ENCODE measurements at places on chromosomes 2 and 18. TPM values are rescaled to one million over a fixed set of nuclear protein-coding genes. Genes with fewer than 3 reads are reported as not detected.

DNA sequence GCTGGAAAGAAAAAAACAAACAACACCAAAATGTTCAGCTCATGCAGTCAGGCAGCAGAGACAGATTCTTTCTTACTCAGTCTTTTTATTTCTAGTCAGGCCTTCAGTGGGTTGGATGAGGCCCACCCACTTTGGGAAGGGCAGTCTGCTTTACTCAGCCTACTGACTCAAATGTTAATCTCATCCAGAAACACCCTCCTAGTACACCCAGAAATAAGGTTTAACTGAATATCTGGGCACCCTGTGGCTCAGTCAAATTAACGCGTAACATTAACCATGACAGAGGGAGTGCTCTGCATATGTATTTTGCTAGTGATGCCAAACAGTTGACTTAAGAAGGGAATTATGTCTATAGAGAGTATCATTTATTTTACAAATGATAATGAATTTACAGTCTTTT lies 401.6 kb downstream of the PARD3B start:
- DNase-seq = no peak
- no peak overlapping the region for H3K4me3 ChIP-seq
- no peak overlapping the region for H3K27ac ChIP-seq
- no peaks in the 10 kb centered on the region for H3K27me3 ChIP-seq

Gene CLEC4F
- 0.12 TPM for total RNA-seq

DNA sequence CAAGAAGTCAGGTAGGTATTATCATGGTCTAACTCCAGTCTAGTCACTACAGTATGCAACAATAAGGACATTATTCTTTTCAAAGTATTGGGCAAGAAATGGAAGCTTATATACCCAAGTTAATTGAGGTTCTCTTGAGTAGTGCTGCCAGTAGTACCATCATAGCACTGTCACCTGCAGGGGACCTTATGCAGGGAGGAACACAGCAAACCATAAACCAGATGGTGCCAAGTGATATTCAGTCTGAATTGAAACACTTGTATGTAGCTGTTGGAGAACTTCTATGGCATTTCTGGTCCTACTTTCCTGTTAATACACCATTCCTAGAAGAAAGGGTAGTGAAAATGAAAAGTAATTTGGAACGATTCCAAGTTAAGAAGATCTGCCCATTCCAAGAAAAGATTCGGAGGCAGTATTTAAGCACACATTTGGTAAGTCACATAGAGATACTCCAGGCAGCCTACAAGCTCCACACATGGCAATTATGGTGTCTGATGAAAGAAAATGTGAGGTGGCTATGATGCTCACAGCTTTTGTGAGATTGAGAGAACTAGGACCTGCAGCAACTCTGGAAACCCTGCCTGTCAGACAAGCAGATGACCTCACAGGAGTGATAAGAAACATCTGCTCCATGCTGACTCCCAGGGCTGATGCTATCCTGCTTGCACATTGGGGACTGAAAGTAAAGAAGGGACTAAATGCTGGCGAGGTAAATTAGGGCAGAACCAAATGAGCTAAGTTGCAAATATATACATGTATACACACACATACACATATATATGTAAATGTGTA lies 174.7 kb downstream of the MC4R start:
- DNase-seq = no peak
- no peaks in the 10 kb centered on the region for H3K36me3 ChIP-seq
- no peaks in the 10 kb centered on the region for H3K4me1 ChIP-seq
- no peaks in the 10 kb centered on the region for H3K27me3 ChIP-seq
- no peak overlapping the region for H3K27ac ChIP-seq

DNA sequence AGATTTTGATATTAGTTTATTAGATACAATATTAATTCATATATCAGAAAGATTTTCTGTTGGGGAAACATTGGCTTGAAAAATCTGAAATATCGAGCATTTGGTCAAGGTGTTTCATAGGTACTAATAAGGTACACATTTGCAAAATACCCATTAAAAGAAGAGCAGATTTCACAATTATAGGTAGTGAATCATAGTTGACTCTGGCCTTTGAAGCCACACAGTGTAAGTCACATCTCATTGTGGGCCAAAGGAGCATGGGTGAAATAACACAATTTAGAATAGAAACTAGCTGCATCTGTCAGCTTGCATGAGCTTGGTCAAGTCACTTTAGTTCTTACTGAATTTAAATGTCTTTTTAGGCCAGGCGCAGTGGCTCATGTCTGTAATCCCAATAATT lies 4.9 kb downstream of the KDM3A start:
- peaks cover under 1% of the 10 kb centered on the region for H3K36me3 ChIP-seq
- H3K4me1 ChIP-seq = peaks cover 24% of the 10 kb centered on the region
- no peaks in the 10 kb centered on the region for H3K27me3 ChIP-seq
- DNase-seq = no peak

- DNase-seq = no peak
- no peaks in the 10 kb centered on the region for H3K27me3 ChIP-seq
- no peaks in the 10 kb centered on the region for H3K36me3 ChIP-seq
- no peak overlapping the region for H3K27ac ChIP-seq
These were observed 259.7 kb downstream of the TMX3 start for GRCh38 chr18:68455229-68455603.

Gene OR6B2
- total RNA-seq = not detected

GRCh38 chr2:33018271-33018670 lies 71.5 kb downstream of the LTBP1 start:
- DNase-seq = no peak
- H3K27me3 ChIP-seq = no peaks in the 10 kb centered on the region
- H3K4me1 ChIP-seq = peaks cover 11% of the 10 kb centered on the region
- no peak overlapping the region for H3K4me3 ChIP-seq

DNA sequence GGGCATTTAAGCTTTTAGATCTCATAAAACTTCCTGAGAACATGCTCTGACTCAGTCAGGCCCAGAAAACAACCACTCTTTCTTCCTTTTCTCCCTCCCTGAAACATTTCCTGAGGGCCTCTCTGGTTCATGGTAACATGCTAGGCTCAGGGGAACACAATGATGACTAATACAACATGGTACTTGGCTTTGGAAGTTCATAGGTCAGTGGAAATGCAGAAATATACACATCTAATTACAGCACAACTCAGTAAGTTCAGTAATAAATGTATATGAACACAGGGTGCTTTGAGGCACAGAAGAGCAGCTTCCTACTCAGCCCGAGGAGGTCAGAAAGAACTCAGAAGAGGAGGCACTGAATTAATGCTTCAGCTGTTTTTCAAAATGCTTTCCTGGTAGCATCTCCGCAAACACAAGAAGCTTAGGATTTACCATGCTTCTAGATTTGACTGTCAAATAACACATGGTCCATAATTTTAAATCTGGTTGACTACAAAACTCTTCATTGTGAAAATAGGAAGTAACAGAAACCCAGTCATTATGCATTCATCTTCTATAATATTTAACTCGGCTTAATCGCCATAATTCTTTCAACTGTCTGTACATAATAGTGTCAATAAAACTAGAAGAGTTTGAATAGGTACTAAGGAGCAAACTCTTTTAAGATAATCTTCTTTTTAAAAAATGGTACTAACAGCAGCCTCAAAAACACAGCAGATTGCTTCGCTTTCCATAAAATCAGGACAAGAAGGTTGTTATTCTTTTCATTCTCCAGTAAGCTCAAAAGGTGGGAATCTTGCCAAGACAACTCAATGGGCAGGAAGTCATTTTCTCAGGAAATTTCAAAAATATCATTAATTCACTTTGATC lies 251.3 kb downstream of the DLGAP1 start:
- H3K4me1 ChIP-seq = no peaks in the 10 kb centered on the region
- no peaks in the 10 kb centered on the region for H3K36me3 ChIP-seq
- no peak overlapping the region for H3K27ac ChIP-seq
- no peak overlapping the region for H3K4me3 ChIP-seq

DNA sequence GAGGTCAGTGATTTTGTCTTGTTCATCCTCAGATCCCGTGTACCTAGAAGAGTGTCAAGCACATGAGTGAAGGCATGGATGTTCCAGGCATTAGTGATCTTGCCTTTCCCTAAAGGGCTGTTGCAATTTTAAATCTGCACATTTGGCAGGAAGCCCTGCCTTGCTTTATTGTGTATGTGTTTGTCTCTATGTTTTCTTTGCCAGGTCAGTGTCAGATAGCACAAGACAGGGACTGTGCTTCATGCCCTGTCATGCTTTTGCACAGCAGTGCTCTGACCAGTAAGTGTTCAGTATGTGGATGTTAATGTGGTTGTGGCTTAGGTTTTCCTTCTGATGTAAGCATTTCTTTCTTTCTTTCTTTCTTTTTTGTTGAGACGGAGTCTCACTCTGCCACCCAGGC lies 131.5 kb downstream of the RGPD3 start:
- no peaks in the 10 kb centered on the region for H3K4me1 ChIP-seq
- H3K36me3 ChIP-seq = no peaks in the 10 kb centered on the region
- no peak overlapping the region for H3K4me3 ChIP-seq
- H3K27me3 ChIP-seq = no peaks in the 10 kb centered on the region
- H3K27ac ChIP-seq = no peak overlapping the region
- DNase-seq = no peak

Gene MROH2A
- total RNA-seq = not detected

GRCh38 chr2:142757111-142757510 lies 120.4 kb upstream of the KYNU start:
- H3K36me3 ChIP-seq = no peaks in the 10 kb centered on the region
- H3K27ac ChIP-seq = no peak overlapping the region
- DNase-seq = no peak
- H3K4me1 ChIP-seq = no peaks in the 10 kb centered on the region
- H3K4me3 ChIP-seq = no peak overlapping the region

- no peak overlapping the region for H3K4me3 ChIP-seq
- H3K27me3 ChIP-seq = peaks cover 34% of the 10 kb centered on the region
- no peaks in the 10 kb centered on the region for H3K36me3 ChIP-seq
These were observed 2.4 kb downstream of the ALKAL2 start for GRCh38 chr2:285531-285930.

Gene SCN9A
- total RNA-seq = 12.0 TPM

Gene FN1
- 315 TPM for total RNA-seq

Gene ANO7
- 55.0 TPM for total RNA-seq

Gene HAAO
- total RNA-seq = 17.8 TPM

DNA sequence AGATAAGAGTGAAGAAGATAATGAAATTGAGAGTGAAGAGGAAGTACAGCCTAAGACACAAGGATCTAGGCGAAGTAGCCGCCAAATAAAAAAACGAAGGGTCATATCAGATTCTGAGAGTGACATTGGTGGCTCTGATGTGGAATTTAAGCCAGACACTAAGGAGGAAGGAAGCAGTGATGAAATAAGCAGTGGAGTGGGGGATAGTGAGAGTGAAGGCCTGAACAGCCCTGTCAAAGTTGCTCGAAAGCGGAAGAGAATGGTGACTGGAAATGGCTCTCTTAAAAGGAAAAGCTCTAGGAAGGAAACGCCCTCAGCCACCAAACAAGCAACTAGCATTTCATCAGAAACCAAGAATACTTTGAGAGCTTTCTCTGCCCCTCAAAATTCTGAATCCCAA lies 15.7 kb downstream of the MSH6 start:
- DNase-seq = no peak
- no peak overlapping the region for H3K4me3 ChIP-seq
- H3K27ac ChIP-seq = no peak overlapping the region
- no peaks in the 10 kb centered on the region for H3K4me1 ChIP-seq

Gene CCDC102B
- 1.7 TPM for total RNA-seq

DNA sequence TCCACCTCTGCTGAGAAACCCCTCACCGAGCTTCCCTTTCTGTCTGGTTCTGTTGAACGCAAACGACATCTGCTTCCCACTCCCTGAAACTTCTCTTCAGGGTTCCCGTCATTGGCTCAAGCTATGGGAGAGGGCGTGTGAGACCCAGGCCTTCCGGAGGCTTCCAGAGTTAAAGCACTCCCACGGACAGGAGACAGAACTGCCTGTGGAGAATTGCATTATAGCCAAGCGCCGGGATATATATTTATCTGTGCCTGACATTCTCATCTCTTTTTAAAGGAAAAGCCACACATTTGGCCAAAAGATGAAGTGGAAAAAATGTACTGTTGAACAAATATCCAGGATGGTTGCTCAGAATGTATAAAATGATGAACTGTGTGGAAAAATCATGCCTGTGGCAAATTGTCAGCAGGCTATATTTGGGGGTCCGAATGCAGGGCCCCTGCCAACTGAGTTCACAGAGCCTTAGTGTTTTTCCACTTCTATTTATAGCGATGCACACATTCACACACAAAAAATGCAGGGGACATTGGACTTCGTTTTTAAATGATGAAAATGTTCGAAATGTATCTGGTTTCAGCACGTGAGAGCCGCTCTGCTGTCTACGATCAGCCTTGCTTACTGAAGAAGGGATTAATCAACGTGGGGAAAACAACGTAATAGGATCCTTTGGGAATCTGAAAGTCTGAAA lies 59.5 kb downstream of the E2F6 start:
- no peaks in the 10 kb centered on the region for H3K36me3 ChIP-seq
- peaks cover 20% of the 10 kb centered on the region for H3K4me1 ChIP-seq
- H3K27me3 ChIP-seq = no peaks in the 10 kb centered on the region

GRCh38 chr2:240013343-240013742 lies 11.8 kb downstream of the NDUFA10 start:
- DNase-seq = no peak
- H3K27me3 ChIP-seq = no peaks in the 10 kb centered on the region
- H3K36me3 ChIP-seq = peaks cover 8% of the 10 kb centered on the region
- no peak overlapping the region for H3K4me3 ChIP-seq

GRCh38 chr2:25402477-25402876 lies 60.8 kb upstream of the DNMT3A start:
- no peak overlapping the region for H3K27ac ChIP-seq
- DNase-seq = no peak
- no peaks in the 10 kb centered on the region for H3K36me3 ChIP-seq
- no peaks in the 10 kb centered on the region for H3K27me3 ChIP-seq

GRCh38 chr2:240229603-240230235 lies 89.3 kb upstream of the OTOS start:
- H3K4me1 ChIP-seq = no peaks in the 10 kb centered on the region
- H3K27ac ChIP-seq = no peak overlapping the region
- no peaks in the 10 kb centered on the region for H3K27me3 ChIP-seq
- no peak overlapping the region for H3K4me3 ChIP-seq

Gene EN1
- not detected for total RNA-seq

Gene SLC4A5
- total RNA-seq = 2.8 TPM

- H3K4me1 ChIP-seq = peaks cover 36% of the 10 kb centered on the region
- H3K27me3 ChIP-seq = no peaks in the 10 kb centered on the region
- peak overlapping the region; percentile 48 for H3K27ac ChIP-seq
- no peak overlapping the region for H3K4me3 ChIP-seq
These were observed 26.8 kb downstream of the HPCAL1 start for GRCh38 chr2:10329580-10329879.

Gene ZNF892
- 2.2 TPM for total RNA-seq

DNA sequence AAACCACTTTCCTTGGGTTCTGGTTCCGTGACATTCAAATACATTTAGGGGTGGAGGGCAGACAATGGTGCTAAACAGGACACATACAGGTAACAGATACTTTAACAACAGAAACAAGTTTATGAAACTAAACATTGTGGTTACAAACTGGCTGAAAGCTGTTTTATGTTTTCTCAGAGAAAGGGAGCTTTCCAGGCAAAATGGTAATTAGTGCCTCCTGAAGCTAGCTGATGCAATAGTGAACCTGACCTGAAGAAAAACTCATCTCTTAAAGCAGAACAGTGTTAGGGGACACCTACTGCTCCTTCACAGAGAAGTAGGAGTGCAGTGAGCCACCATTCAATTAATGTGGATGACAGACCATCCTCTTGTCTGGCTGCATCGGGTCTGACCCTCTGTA lies 138.9 kb downstream of the CCDC148 start:
- no peaks in the 10 kb centered on the region for H3K36me3 ChIP-seq
- no peaks in the 10 kb centered on the region for H3K27me3 ChIP-seq
- no peak overlapping the region for H3K27ac ChIP-seq
- no peaks in the 10 kb centered on the region for H3K4me1 ChIP-seq
- H3K4me3 ChIP-seq = no peak overlapping the region

GRCh38 chr18:13474336-13474735 lies 252.0 kb downstream of the FAM210A start:
- H3K4me3 ChIP-seq = no peak overlapping the region
- DNase-seq = no peak
- H3K4me1 ChIP-seq = no peaks in the 10 kb centered on the region
- no peaks in the 10 kb centered on the region for H3K36me3 ChIP-seq
